ENCODE measurements at places on chromosomes 11 and 22.

GRCh38 chr11:34278693-34279297, 79.0 kb downstream of the ABTB2 start:
- DNase-seq, result no peak

- DNase-seq, result no peak
These were observed 47.2 kb downstream of the CHRDL2 start for GRCh38 chr11:74683941-74684481.

GRCh38 chr22:32475468-32476010, 928 bp downstream of the FBXO7 start:
- peak; percentile 36 for DNase-seq

DNA sequence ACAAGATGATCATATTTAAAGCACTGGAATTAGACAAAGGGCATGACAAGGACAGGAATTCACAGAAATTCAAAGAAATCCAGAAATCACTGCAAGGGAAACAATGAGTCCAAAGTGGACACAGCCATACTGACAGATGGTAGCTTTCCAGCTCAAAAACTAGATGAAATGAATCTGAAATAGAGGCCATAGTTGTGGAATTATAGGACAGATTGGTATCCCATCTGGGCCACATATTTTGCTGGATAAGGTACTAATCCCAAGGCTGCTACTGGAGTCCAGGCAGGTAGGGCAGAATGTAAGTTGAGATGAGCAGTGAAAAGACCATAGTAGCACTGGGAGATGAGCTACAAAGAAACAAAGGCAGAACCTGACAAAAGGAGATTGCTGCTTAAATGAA, 258.3 kb upstream of the ANO3 start:
- DNase-seq, result no peak

GRCh38 chr11:117835576-117835975, 11.0 kb upstream of the FXYD2 start:
- no peak for DNase-seq

DNA sequence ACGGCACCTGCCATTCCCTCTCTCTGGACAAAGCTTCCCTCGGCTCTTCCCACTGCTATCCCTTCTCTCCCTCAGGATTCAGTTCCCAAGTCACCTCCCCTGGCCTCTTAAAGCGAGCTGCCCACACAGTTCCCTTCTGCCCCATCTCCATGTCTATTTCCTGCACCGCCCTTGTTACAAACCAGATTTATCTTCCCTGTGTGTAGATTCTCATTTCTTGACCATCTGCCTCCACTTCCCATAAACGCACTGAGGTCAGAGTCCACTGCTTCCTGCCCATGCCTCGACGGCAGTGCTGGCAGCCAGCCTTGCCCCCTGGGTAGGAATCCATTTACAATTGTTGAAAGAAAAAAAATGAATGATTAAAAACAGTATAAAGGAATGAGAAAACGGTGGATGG, 11.6 kb upstream of the APOBEC3B start:
- DNase-seq, result no peak

DNA sequence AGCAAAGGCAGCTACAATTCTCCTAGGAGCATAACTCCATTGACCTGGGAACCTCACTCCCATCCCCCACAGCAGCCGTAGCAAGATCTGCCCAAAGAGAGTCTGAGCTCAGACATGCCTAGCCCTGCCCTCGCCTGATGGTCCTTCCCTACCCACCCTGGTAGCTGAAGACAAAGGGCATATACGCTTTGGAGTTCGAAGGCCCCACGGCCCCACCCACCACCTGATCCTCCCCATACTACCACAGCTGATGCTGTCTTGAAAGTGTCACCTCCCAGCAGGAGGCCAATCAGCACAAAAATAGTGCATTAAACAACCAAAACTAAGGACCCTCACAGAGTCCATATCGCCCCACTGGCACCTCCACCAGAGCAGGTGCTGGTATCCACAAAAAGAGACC, 22.6 kb upstream of the GNAZ start:
- no peak for DNase-seq

DNA sequence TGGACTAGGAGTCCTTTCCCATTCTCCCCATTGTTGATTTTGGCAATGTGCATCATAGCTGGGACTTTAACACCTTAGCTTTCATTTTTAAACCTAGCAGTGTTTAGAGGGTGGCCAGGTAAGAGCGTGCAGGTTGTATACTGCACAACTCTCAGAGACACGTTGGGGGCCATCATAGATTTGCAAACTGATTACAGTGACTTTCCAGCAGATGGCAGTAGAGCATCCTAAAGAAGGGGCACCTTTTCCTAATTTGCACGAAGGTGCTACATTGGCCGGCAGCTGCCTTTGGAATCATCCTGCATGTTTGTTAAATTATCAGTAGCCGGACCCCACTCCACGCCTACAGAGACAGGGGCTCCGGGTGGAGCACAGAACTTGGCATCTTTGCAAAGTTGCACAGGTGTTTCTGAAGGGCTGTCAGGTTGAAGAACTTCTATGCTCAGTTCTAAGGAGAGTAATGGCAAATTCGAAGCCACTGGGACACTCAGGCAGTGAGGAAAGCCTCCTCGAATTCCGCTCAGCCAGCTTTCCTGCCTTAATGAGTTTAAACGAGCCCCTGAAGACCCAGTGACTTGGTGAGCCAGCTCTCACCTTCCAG, 7.7 kb downstream of the LHFPL7 start:
- DNase-seq, result peak; percentile 76

GRCh38 chr11:47850337-47850736, 2.2 kb upstream of the NUP160 start:
- no peak for DNase-seq

DNA sequence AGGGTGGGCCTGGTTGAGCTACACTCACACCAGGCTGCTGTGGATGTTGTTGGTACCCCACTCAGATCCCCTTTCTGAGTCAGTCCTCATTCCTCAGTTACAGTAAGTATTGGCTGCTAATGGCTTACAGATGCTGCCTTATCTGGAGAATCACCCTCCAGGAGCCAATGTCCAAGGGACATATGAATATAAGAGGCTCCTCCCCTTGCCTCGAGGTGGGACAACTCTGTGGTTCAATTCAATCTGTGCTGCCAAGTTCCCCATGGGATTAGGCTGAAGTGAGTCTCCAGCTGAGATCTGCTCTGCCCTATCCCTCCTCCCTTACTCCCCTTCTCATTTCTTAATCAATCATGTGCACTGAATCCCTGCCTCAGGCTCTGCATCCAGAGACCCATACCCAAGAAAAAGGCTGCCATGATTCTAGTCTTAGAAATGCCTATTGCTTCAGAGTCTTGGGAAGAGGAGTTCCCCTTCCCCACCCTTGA, 168.8 kb upstream of the SYT13 start:
- DNase-seq, result no peak

- DNase-seq, result no peak
These were observed 134.4 kb downstream of the CTTN start for GRCh38 chr11:70532731-70533130.

- no peak for DNase-seq
These were observed 102.0 kb upstream of the NECTIN1 start for GRCh38 chr11:119831011-119831410.

- peak; percentile 53 for DNase-seq
These were observed 565.4 kb downstream of the ETS1 start for GRCh38 chr11:128022007-128022368.

Data from AG20443 (cell line).